Thoracic aorta (tissue), 2 donors: ENCODE measurements at places on chromosomes 2 and 18. TPM values are rescaled to one million over a fixed set of nuclear protein-coding genes. Genes with fewer than 3 reads are reported as not detected.

Gene ANKAR
- 31.5 TPM for total RNA-seq

Gene EGR4
- not detected for total RNA-seq

DNA sequence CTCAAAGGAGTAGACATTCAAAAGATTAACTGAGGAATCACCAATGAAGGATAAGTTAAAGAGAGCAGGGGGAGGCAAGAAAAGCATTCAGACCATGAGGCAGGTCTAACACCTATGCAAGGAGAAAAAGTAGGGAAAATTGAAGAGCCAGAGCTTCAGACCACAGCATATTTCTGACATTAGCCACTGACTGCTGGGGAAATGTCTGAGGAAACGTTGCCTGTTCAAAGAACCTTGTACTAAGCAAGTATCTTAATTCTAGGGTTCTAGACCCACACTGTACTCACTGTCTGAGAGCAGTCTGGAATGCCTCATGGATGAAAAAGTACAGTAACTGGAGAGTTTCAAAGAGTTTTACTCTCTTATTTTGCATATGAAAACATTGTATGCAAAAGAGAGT is 39.5 kb upstream of the TFPI start:
- no peak for DNase-seq

GRCh38 chr18:70535041-70535440 is 246.2 kb downstream of the SOCS6 start:
- no peak for DNase-seq

Gene RAB6C
- total RNA-seq, result not detected
